ENCODE measurements at places on chromosomes 5 and 9.

GRCh38 chr5:18972177-18972576 is 1015.8 kb downstream of the CDH18 start:
- DNase-seq, result no peak

DNA sequence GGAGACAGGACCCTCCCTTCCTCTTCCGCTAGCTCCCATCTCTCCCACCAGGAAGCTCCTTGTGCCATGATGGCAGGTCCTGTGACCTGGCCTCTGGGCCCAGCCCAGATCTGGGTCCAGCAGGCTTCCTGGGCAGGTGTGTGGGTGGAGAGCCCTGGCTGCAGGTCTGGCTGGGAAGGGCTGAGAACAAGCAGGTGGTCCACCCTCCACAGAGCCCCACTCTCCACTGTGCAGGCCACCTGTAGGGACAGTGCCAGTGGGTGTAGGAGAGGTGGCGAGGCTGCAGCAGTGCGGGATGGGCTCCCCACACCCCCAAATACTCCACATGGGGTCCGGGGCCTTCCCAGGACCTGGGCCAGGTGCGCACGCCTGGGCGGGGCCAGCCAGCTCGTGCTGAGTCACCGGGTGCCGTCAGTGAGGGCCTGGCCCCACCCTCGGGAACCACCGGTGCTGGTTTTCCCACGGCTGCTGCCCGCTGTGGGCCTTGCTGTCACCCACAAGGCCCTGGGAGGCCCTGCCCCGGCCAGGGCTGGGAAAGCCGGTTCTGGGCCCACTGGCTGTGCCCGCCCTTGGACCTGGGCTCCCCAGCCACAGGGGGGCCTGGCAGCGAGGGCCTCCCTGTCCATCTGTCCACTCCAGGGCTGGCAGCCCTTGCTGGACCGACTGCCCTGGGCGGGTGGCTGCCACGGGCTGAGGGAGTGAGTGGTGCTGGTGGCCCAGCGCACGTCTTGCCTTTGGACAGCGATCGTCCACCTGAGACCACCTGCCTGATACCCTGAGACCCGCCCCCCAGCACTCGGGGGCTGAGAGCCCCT is 9.3 kb upstream of the NRARP start:
- no peak for DNase-seq

GRCh38 chr5:126686451-126687126 is 85.8 kb downstream of the PHAX start:
- DNase-seq, result no peak

DNA sequence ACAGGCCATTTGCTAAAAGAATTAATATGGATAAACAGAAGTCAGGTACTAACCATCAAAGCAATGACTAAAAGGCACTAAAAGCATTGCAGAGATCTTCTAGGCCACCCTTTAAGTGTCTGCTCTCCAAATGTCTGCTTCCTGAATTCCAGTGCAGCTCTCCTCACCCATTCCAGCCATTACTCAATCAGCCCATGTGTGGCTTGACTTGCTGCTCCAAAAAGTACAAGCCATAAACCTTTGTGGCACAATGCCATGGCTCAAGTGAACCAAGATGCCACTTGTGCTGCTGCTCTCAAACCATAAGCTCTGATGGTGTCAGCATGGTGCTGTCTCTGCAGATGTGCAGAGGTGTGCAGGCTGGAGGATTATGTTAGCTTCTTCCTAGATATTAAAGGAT is 290.2 kb upstream of the POU5F2 start:
- no peak for DNase-seq

DNA sequence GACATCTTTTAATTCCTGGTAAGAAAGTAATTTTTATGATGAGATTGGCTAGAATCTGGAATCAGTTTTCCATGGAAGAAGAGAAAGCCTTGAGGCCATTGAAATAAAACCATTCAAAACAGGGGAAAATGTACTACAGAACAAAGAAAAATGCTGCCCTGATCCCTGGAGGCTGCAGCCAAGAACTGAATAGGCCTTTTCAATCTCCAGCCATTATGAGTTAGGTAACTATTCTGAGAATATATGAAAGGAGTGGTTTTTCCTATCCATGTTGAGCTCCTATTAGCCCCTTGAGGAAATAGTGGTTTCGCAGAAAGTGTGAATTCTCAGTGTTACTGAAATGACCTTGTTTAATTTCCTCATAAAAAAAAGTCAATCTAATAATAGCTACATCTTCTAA is 408.5 kb upstream of the GRAMD2B start:
- DNase-seq, result no peak

- DNase-seq, result no peak
These were observed 128.1 kb downstream of the FBXO38 start for GRCh38 chr5:148511810-148512347.

GRCh38 chr9:86340356-86341006 is 13.7 kb downstream of the TUT7 start:
- no peak for DNase-seq

- DNase-seq, result no peak
These were observed 7.9 kb upstream of the RNF145 start for GRCh38 chr5:159217236-159217635.

GRCh38 chr9:72352911-72353388 is 12.1 kb downstream of the ZFAND5 start:
- DNase-seq, result no peak

DNA sequence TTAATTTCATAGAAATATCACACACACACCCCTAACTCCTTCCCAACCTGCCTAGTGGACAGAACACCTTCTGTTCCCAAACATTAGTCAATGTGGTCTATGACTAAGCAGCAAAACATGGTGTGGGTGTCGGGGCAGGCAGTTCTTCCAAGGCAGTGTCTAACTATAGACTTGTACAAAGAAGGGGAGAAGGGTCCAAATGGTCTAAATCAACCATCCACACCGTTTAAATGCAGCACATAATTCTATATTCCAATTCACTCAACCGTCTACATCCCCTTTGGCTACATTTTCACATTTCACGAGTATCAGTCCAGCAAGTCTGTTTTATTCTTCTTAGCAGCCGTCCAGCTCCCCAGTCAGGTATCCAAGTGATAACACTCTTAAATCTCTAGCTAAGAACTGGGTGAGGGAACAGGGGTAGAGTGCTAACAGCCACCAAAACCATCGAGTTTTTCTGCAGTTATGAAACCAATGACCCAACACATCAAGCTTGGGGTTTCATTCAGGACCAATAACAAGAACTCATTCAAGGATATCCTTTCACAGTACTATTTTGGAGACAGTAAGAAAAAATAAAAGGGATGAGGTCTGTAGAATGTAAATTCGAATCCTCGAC is 3.3 kb downstream of the ZNF608 start:
- no peak for DNase-seq
